Fibroblast of villous mesenchyme (primary cell): ENCODE measurements at places on chromosomes 11 and 22. TPM values are rescaled to one million over a fixed set of nuclear protein-coding genes. Genes with fewer than 3 reads are reported as not detected.

Gene GDPD4
- total RNA-seq: 0.43 and 0.64 TPM in 2 replicates

Gene PGA5
- not detected in 2 replicates for total RNA-seq

Gene AMOTL1
- 25.9 and 27.7 TPM in 2 replicates for total RNA-seq

Gene TMEM184B
- total RNA-seq: 44.9 and 65.1 TPM in 2 replicates

Gene PIWIL4
- total RNA-seq: 0.64 and 0.86 TPM in 2 replicates

DNA sequence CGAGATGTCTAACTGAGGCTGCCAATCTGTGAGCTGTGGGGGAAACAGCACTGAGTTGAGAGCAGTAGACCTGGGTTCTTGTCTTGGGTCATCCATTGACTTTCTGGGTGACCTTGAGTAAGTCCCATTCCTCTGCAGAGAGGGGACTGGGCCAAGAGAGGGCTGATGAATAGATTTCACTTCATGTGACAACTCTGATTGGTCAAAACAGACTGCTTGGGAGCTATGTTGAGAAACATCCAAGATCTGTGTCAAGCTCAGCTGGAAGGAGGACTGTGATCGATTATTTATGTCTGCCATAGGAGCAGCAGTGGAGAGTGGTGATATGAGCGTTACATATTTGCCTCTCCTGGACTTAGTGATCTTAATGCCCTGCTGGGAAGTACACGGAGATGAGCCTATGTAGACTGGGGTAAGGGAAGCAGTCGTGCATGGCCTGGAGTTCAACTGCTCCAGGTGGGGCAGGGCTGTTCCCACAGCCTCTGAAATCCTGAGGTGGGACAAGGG is 47.7 kb downstream of the OTOG start:
- no peak for DNase-seq

- DNase-seq: no peak
Observed at GRCh38 chr22:37781434-37782059, 26.2 kb upstream of the GCAT start.

DNA sequence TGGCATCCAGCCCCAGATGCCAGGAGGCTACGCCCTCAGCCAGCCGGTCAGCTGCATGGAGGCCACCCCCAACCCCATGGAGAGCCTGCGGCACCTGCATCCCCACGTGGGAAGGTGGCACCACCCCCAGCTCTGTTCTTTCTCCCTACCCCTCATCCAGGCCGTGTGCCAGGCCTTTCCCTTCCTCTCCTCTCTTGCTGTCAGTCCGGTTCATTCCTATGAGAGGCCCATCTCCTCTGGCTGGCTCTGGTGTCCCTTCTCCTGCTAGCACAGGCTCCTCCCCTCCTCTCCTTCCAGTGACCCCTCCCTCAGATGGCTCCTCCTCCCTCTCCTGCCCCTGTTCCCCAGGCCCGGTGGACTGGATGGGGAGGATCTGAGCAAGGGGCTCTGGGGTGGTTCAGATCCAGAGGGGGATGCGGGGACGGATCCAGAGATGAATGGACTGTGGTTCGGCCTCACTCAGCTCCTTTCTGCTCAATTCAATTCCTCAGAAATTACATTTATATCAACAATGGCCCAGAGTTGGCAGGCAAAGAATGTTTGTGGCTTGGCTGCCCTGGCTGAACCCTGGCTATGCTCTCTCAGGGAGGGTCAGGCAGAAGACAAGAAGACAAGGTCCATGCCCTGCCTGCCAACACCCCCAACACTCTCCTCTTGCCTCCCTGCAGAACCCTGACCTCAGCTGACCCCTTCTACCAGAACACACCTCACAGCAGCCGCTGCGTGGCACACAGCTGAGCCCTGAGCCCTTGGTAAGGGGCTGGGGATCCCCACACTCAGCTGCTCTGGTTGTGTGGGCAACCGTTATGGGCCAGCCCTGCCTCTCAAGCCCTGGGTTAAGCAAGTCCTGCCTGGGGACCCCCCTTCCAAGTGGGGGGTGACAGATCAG is 18.5 kb upstream of the LRRC10B start:
- no peak for DNase-seq

DNA sequence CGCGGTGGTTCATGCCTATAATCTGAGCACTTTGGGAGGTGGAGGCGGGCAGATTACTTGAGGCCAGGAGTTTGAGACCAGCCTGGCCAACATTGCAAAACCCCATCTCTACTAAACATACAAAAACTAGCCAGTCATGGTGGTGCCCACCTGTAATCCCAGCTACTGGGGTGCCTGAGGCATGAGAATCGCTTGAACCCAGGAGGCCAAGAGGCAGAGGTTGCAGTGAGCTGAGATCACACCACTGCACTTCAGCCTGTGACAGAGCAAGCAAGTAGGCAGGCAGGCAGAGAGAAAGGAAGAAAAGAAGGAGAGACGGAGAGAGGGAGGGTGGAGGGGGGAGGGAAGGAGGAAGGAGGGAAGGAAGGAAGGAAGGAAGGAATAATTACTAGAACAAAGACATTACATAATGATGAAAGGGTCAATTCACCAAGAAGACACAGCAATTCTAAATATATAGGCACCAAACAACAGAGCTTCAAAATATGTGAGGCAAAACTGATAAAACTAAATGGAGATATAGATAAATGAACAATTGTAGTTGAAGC is 13.8 kb upstream of the CLDN5 start:
- no peak for DNase-seq

DNA sequence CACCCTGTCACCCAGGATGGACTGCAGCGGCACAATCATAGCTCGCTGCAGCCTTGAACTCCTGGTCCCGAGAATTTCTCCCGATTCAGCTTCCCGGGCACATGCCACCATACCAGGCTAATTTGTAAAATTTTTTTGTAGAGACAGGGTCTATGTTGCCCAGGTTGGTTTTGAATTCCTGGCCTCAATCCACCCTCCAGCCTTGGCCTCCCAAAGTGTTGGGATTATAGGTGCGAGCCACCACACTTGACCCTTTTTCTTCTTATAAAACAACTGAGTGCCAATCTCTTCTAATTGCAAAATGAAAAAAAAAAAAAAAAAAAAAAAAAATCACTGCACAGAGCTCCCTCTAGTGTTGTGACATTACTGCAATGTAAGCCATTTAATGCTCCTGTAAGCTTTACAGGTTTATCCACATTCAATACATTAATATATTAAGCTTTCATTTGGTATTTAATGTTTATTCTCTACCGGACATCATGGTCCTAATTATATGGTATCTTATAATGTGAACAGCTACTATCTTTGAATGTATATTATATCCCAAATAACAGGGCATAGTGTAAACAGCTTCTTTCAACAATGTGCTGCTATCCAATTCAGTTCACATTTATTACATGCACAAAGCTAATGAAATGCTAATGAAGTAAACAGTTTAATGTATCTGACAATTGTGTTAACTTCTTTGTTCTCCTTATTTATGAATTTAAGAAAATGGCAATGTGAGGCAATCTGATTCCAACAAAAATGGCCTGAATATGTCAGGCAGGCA is 44.6 kb downstream of the COPB1 start:
- DNase-seq: peak; percentile 49

GRCh38 chr11:62994775-62995174 is 10.0 kb upstream of the SLC22A6 start:
- DNase-seq: no peak

- no peak for DNase-seq
Observed at GRCh38 chr11:16763746-16764145, 25.3 kb downstream of the C11orf58 start.

GRCh38 chr11:60995798-60996197 is 24.3 kb downstream of the CD6 start:
- no peak for DNase-seq

DNA sequence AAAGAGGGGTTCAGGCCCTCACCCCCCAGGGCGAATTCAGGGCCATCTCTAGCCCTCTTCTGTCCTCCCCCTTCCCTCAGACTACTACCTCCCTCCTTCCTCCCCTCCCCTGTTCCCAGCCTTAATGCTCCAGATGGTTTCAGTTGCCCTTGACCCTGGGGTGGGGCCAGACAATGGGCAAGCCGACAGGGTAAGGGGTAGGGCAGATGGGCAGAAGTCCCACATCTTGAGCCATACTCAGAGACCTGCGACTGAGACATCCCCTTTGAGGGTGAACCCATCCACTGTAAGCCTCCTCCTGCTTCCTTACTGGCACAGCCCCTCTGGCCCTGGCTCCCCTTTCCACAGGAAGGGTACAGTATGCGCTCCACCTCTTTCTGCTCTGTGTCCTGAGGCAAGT is 1.9 kb downstream of the RHBDD3 start:
- DNase-seq: peak; percentile 14
